ENCODE measurements at places on chromosomes 6 and 20. TPM values are rescaled to one million over a fixed set of nuclear protein-coding genes. Genes with fewer than 3 reads are reported as not detected.

GRCh38 chr20:53262365-53262764 is 290.2 kb downstream of the TSHZ2 start:
- H3K4me1 ChIP-seq = no peaks in the 10 kb centered on the region
- no peak overlapping the region for H3K27ac ChIP-seq
- H3K4me3 ChIP-seq = no peak overlapping the region
- no peaks in the 10 kb centered on the region for H3K27me3 ChIP-seq

Gene CDC5L
- 29.2 TPM for total RNA-seq

- no peak overlapping the region for H3K4me3 ChIP-seq
- no peaks in the 10 kb centered on the region for H3K27me3 ChIP-seq
- H3K27ac ChIP-seq = no peak overlapping the region
- DNase-seq = peak; percentile 5
- H3K36me3 ChIP-seq = no peaks in the 10 kb centered on the region
These were observed 319.7 kb upstream of the MAN1A1 start for GRCh38 chr6:119669221-119669620.

GRCh38 chr6:30615219-30615957 is 1.7 kb downstream of the PPP1R10 start:
- H3K4me1 ChIP-seq = peaks cover 48% of the 10 kb centered on the region
- H3K27me3 ChIP-seq = no peaks in the 10 kb centered on the region
- H3K27ac ChIP-seq = peak overlapping the region; percentile 95
- peak; percentile 92 for DNase-seq
- peak overlapping the region; percentile 93 for H3K4me3 ChIP-seq

GRCh38 chr20:48156521-48156920 is 371.2 kb upstream of the SULF2 start:
- no peaks in the 10 kb centered on the region for H3K4me1 ChIP-seq
- no peak overlapping the region for H3K27ac ChIP-seq
- H3K4me3 ChIP-seq = no peak overlapping the region
- H3K36me3 ChIP-seq = no peaks in the 10 kb centered on the region

DNA sequence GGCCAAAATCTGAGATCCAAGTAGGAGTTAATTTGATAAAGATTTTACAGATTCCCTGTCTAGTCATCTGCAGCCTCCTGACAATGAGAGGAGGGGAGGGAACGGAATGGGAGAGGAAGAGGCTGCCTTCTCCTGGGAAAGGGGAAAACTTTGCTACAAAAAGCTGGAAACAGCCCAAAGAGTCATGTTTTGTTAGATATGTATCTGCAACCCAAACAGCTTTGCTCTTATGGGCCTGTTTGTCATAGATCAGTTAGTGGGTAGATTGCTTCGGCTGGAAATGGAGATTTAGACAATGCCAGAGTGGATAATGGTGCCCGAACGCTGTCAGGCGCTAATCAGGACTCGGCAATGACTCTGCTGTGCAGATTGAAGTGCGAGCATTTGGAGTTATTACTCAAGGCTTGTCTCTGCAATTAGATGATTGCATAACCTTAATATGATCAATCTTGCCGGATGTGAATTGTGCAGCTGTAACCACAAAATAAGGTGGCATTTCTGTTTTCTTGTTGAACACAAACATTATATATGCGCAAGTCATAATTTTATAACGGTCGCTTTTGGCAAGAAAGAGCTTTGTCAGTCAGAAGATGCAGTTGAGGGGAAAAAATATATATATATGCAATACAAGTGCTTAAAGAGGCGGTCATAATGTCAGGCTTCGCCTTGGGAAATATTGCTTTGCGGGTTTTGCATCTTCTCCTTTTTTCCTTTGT is 92.4 kb upstream of the MAFB start:
- H3K27me3 ChIP-seq = no peaks in the 10 kb centered on the region
- no peak for DNase-seq
- no peak overlapping the region for H3K4me3 ChIP-seq
- no peaks in the 10 kb centered on the region for H3K4me1 ChIP-seq
- H3K36me3 ChIP-seq = no peaks in the 10 kb centered on the region
- no peak overlapping the region for H3K27ac ChIP-seq

DNA sequence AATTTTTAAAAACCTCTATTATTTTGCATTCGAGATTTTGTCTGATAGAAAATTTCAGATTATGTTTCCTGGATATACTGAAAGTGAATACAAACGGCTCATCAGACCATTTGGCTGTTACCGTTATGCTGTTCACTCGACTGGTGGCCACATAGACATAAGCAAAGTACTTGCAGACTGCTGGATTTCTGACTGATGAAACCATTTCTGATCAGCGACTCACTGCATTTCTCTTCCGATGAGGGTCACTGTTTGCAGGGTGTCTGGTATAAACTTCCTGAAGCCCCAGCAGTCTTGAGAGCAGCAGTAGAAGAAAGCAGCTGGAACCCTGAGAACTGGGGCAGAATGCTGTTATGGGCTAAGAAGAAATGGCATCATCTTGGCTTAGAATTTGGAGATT is 17.7 kb downstream of the SNX9 start:
- H3K36me3 ChIP-seq = no peaks in the 10 kb centered on the region
- no peak overlapping the region for H3K27ac ChIP-seq
- no peak for DNase-seq
- no peak overlapping the region for H3K4me3 ChIP-seq
- no peaks in the 10 kb centered on the region for H3K27me3 ChIP-seq
- peaks cover 92% of the 10 kb centered on the region for H3K4me1 ChIP-seq

GRCh38 chr6:44176130-44176761 is 17.6 kb downstream of the CAPN11 start:
- H3K27me3 ChIP-seq = no peaks in the 10 kb centered on the region
- no peak overlapping the region for H3K4me3 ChIP-seq
- H3K36me3 ChIP-seq = no peaks in the 10 kb centered on the region
- DNase-seq = no peak

Gene DBNDD2
- total RNA-seq = 10.6 TPM

DNA sequence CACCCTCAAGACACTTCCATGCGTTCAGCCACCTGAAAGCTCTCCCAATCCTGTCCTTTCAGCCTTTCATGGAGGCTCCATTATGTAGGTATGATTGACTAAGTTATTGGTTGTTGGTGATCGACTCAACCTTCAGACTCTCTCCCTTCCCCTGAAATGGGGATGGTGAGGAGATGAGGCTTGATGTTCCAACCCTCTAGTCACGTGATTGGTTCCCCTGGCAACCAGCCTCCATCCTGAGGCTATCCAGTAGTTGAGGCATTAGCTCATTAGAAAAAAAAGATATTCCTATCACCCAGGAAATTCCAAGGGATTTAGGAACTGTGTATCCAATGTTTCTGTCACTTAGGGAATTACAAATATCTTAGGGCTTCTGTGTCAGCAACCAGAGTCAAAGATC is 426.6 kb downstream of the PKHD1 start:
- no peaks in the 10 kb centered on the region for H3K4me1 ChIP-seq
- no peak for DNase-seq
- H3K27ac ChIP-seq = no peak overlapping the region

Gene MEP1A
- 15.6 TPM for total RNA-seq

DNA sequence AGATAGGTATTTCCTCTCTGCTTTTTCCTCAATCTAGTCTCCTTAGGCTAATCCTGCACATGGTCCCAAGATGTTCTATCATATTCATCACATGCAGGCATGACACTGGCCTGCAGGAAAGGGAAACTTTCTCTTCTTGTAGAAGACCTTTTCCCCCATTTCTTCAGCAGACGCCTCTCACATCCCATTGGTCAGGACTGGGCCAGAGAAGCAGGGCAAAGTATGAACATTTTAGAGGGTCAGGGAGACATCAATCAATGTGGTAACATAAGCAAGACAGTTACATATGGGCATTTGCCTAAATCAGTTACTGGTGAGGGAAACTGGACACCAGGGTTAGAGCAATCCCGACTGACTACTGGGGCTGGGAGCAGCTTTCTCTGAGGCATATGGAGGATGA is 90.1 kb downstream of the CRYBG1 start:
- H3K27ac ChIP-seq = no peak overlapping the region
- no peaks in the 10 kb centered on the region for H3K36me3 ChIP-seq
- no peaks in the 10 kb centered on the region for H3K27me3 ChIP-seq
- no peaks in the 10 kb centered on the region for H3K4me1 ChIP-seq

- H3K4me3 ChIP-seq = no peak overlapping the region
- no peak for DNase-seq
- H3K4me1 ChIP-seq = no peaks in the 10 kb centered on the region
- no peaks in the 10 kb centered on the region for H3K36me3 ChIP-seq
These were observed 152.1 kb downstream of the TTLL2 start for GRCh38 chr6:167476844-167477595.

- H3K4me3 ChIP-seq = no peak overlapping the region
- H3K36me3 ChIP-seq = no peaks in the 10 kb centered on the region
- DNase-seq = no peak
- H3K4me1 ChIP-seq = no peaks in the 10 kb centered on the region
- no peak overlapping the region for H3K27ac ChIP-seq
These were observed 359.4 kb downstream of the HDGFL1 start for GRCh38 chr6:22928775-22929174.

- no peaks in the 10 kb centered on the region for H3K36me3 ChIP-seq
- no peaks in the 10 kb centered on the region for H3K27me3 ChIP-seq
- H3K4me1 ChIP-seq = no peaks in the 10 kb centered on the region
- DNase-seq = peak; percentile 82
These were observed 968.5 kb upstream of the GJE1 start for GRCh38 chr6:141164042-141164743.

Gene CCN6
- not detected for total RNA-seq

Gene BPIFB1
- total RNA-seq = 58.9 TPM

Gene NR2E1
- not detected for total RNA-seq

DNA sequence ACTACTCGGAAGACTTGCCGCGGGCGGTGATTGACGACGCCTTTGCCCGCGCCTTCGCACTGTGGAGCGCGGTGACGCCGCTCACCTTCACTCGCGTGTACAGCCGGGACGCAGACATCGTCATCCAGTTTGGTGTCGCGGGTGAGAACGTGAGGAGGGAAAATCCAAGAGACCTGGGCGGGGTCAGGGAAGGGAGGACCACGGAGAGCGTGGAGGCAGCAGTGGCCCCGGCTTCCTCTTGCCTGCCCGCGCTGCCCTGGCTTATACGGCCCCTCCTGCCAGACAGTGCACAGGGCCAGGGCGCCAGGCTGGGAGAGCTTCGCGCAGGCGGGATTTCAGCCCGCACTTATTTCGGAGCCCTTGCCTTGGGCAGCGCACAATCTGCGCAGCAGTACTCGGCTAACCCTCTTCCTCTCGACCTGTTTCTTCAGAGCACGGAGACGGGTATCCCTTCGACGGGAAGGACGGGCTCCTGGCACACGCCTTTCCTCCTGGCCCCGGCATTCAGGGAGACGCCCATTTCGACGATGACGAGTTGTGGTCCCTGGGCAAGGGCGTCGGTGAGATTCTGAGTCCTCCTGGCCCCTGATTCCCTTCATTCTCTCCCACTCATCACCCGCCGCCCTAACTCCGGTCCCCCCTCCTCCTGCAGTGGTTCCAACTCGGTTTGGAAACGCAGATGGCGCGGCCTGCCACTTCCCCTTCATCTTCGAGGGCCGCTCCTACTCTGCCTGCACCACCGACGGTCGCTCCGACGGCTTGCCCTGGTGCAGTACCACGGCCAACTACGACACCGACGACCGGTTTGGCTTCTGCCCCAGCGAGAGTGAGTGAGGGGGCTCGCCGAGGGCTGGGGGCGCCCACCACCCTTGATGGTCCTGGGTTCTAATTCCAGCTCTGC is 2.0 kb downstream of the MMP9 start:
- no peak overlapping the region for H3K4me3 ChIP-seq
- no peak overlapping the region for H3K27ac ChIP-seq
- no peak for DNase-seq

Gene TMC2
- not detected for total RNA-seq

DNA sequence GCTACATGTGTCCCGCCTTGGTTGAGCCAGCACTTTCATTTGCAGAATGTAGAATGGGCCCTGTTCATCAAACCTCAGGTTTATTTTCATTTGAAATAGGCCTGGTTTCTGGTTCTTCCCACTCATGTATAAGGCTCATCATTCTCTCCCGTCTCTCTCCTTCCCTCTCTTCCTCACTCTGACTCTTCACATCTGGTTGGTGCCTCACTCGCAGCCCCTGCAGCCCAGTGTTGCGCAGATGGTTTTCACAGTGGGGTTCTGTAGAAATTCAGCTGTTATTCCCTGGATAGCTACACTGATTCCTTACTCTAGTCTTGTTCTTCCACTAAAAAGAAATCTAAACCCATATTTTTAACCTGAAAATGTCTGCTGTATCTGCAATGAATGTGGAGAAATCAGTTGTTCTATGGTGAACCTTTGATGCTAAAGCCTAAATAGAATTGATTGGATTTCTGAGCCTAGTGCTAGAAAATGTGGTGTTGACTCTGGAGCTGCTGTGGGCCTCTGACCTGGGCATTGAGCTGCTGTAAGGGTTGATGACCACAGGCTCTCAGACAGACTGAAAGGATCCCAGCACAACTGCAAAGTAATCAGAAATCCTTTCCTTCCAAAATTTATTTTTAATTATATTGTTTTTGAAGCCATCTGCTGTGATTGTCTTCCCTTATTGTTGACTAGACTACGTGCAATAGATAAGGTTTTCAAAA is 150.3 kb downstream of the TMEM242 start:
- peaks cover 33% of the 10 kb centered on the region for H3K36me3 ChIP-seq
- no peak overlapping the region for H3K4me3 ChIP-seq
- H3K27ac ChIP-seq = no peak overlapping the region
- no peaks in the 10 kb centered on the region for H3K4me1 ChIP-seq

GRCh38 chr6:119043783-119044182 is 34.7 kb downstream of the FAM184A start:
- DNase-seq = no peak
- H3K4me1 ChIP-seq = no peaks in the 10 kb centered on the region
- no peak overlapping the region for H3K4me3 ChIP-seq

Gene PMEPA1
- not detected for total RNA-seq

Gene SIRPG
- not detected for total RNA-seq

Gene FAM83B
- 8.4 TPM for total RNA-seq

- no peaks in the 10 kb centered on the region for H3K27me3 ChIP-seq
- H3K4me3 ChIP-seq = peak overlapping the region; percentile 7
- peaks cover 77% of the 10 kb centered on the region for H3K4me1 ChIP-seq
- H3K36me3 ChIP-seq = peaks cover 13% of the 10 kb centered on the region
These were observed 11.4 kb downstream of the SYNGAP1 start for GRCh38 chr6:33430991-33431879.
